Right ventricle myocardium superior (tissue), 1 donor: ENCODE measurements at places on chromosomes 13 and 19. TPM values are rescaled to one million over a fixed set of nuclear protein-coding genes. Genes with fewer than 3 reads are reported as not detected.

DNA sequence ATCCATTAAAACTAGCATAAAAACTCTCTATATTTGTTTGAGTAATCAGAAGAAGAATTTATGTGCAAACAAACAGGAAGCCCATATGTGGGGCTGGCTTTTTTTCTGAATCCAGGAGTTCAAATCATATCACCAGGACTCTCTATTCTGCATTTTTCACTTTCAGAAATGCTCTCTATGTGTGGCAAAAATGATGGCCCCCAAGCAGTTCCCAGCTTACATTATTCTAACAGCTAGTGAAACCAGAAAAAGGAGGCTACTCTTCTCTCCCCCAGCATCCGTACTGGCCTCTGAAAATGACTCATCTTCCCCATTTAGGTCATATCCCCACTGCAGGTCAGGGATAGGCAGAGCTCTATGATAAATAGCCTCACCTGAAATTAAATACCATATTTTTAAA, 20.4 kb downstream of the RBM26 start:
- DNase-seq, result no peak

GRCh38 chr19:3225677-3226093, 1.2 kb downstream of the CELF5 start:
- no peak for DNase-seq

GRCh38 chr13:21676611-21677021, 5.7 kb downstream of the FGF9 start:
- no peak for DNase-seq

GRCh38 chr19:4279530-4280422, 710 bp downstream of the SHD start:
- no peak for DNase-seq

- no peak for DNase-seq
Measured at GRCh38 chr13:98997011-98997730, 19.3 kb upstream of the DOCK9 start.

- no peak for DNase-seq
Measured at GRCh38 chr19:32264568-32264967, 80.8 kb upstream of the ZNF507 start.

The ODAD3 gene
- total RNA-seq, result 0.65 TPM

DNA sequence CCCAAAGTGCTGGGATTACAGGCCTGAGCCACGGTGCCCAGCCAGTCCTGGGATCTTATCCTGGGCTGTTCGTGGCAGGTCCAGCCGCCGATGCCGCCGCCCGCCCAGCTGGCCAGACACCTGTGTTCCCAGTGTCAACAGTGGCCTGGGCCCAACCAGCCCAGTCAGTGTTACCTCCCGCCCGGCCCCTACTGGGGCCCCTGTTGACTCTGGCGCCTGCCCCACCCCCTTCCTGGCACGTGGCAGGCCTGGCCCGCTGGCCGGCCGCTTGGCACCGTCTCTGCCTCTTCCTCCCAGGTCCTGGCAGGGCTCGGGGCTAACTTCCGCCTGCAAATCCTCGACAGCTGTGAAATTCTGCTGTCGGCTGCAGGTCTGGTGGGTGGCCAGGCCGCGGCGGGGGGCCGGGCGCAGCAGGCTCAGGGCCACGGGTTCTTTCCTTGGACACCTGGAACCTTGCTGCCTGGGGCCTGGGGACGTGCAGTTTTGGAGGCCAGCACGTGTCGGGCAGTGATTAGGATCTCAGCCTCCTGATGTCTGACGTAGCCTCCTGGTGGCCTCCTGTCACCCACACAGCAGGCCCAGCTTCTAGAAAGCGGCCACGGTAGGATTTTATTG, 9.1 kb downstream of the ARID3A start:
- DNase-seq, result peak; percentile 93

GRCh38 chr19:40801426-40802299, 2.7 kb downstream of the EGLN2 start:
- no peak for DNase-seq

- no peak for DNase-seq
Measured at GRCh38 chr19:49850221-49850486, 805 bp upstream of the PTOV1 start.

GRCh38 chr19:19213426-19214158, 1.8 kb downstream of the NCAN start:
- no peak for DNase-seq

The SLC8A2 gene
- 0.11 TPM for total RNA-seq

- no peak for DNase-seq
Measured at GRCh38 chr13:74067818-74068217, 66.4 kb downstream of the KLF12 start.

DNA sequence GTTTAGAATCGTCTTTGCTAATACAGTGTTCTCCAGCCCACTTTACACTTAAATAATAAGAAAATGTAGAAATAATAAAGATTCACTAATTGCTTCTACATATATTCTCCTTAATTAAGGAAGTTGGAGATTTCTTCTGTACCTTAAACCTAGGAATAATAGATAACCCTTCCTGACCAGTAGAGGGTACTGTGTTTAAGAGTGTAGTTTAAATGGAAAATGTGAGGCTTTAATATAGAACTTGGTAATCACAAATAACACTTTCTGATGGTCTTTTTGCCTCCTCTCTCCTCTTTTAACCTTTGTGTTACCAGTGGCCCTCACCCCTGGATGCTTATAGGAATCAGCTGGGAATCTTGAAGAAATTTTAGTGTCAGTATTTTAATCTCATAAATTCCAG, 20.7 kb downstream of the POMP start:
- no peak for DNase-seq

The USHBP1 gene
- 7.9 TPM for total RNA-seq

- DNase-seq, result peak; percentile 72
Measured at GRCh38 chr19:47240996-47241918, 10.3 kb upstream of the BBC3 start.

DNA sequence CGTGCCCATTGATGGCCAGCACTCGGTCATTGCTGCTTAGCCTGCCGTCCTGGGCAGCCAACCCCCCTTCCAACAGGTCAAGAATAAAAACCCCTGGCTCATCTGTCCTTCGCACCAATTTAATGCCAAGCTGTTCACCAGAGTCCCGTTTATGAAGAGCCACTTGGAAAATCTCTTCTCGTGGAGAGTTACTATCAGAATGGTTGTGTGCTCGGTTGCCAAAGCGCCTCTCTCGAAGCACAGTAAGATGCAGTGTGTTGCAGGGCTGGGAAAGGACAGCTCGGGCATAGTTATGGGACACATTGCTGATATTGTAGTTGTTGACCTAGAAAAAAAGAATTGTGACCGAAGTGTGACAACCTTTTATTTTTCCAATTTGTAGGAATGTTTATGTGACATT, 57.9 kb downstream of the LNX2 start:
- DNase-seq, result peak; percentile 44

The TEAD2 gene
- 57.9 TPM for total RNA-seq

- DNase-seq, result no peak
Measured at GRCh38 chr13:106527445-106527801, 8.0 kb downstream of the EFNB2 start.

DNA sequence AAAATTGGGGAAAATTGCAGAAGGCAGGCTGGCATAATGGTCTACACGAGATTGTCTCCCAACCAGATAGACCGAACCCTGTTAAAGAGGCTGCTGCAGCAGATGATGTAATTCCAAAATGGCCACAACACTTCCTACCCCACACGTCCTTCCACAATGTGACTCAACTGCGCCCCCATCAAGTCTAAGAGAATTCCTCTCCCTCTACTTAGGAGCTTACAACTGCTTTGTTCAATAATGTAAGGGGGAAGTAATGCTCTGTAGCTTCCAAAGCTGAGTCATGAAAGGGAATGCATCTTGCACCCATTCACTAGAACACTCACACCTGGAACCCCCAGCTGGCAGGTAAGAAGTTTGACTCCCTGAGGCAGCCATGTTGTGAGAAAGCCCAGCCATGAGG, 117.8 kb upstream of the IRS2 start:
- no peak for DNase-seq

The CEBPA gene
- total RNA-seq, result 3.4 TPM

DNA sequence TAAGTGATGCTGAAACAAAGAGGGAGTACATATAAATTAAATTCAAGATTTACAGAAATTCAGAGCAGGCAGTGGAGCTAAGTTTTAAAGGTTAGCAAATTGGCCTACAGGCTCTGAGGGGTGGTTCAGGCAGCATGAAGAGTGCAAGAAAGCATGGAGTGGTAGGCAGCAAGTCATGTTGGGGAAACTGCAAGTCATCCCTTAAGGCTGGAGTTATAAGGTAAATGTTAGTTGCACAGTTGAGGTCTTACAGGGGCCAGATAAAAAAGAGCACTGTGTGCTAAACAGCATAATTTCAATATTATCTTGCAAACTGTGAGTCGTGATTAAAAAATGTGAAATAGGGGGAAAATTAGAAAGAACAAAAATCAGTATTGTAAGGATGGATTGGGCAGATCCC, 106.2 kb downstream of the VWA8 start:
- no peak for DNase-seq

DNA sequence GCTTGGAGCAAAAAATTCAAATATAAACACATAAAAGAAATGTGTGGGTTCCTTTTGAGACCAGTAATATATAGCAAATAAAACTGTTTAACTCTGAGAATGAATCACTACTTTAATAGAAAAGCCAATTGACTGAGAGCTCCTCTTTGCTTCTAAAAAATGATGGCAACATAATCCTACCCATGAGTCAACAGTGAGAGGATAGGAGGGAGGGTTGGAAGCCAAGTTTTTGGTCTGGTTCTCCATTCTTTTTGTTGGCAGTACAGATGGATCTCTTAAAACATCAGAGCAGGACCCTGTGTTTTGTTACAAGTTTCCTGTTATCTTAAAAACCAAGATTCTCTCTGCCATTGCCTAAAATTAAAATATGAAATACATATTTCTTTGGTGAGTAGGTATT, 50.0 kb upstream of the POSTN start:
- DNase-seq, result no peak

GRCh38 chr13:48131533-48131932, 36.6 kb upstream of the MED4 start:
- no peak for DNase-seq

- no peak for DNase-seq
Measured at GRCh38 chr19:5046339-5047039, 77.6 kb downstream of the KDM4B start.

- DNase-seq, result no peak
Measured at GRCh38 chr13:94667190-94667589, 45.2 kb downstream of the SOX21 start.

- no peak for DNase-seq
Measured at GRCh38 chr13:94325650-94326049, 153.8 kb downstream of the DCT start.

The ZNF225 gene
- 3.0 TPM for total RNA-seq

GRCh38 chr19:2332341-2333026, 4.0 kb downstream of the SPPL2B start:
- peak; percentile 58 for DNase-seq

DNA sequence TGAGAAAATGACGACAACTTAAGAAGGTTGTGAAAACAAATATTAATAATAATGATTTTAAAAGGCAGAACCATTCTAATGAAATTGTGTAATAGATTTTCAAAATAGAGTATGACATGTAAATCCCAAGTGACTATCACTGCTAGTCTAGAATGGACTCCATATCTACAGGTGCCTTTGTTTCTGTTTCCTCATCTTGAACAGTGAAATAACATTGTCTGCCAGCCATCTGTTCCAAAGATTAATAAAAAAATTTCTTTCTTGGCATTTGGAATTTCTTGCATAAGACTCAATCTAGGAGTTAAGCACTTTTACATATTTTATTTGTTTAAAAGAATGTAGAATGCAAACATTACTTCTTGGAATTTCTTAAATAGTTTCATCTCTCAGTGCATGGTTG, 520.1 kb upstream of the ARGLU1 start:
- no peak for DNase-seq

The PDE4A gene
- 36.8 TPM for total RNA-seq

DNA sequence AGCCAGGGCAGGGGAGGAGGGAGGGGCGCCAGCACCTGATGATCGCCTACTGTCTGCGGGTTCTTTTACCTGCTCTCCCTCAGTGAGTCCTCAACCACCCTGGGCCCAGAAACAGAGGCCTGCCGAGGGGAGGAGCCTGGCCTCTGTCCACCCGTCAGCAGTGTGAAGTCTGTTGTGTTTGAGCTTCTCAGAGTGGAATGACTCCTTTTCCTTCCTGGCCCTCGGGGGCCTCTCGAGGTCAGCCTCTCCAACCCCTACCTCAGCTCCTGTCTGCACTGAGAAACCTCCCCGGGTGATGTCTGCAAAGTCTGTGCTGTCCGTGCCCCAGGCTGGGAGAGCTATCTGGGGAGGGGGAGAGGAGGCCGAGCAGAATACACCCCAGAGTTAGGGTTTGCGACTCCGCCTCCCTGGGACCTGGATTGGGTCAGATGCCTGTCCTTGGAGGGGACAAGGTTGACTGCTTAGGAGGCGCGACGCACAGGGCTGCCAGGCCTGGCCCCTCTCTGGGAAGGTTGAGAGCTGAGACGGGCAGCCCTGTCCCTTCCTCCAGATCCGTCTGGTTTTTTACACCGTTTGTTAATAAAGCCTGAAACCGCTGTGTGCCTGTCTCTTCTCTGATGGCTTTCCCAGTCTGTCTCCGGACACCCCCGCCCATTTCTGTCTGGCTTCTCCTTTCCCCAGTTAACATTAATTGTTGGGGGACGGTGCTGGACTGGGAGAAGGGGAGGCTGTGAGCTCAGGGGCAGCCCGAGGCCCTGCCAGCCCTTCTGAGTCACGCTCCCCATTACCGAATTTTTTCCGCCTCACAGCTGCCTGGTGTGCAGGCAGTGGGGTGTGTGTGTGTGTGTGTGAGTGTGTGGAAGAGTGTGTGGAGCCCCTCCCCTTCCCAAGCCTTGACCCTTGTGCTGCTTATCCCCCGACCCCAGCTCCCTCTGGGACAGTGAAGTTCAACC, 989 bp upstream of the SSC5D start:
- peak; percentile 75 for DNase-seq

The ZNF69 gene
- 4.7 TPM for total RNA-seq

The UGGT2 gene
- total RNA-seq, result 8.6 TPM

DNA sequence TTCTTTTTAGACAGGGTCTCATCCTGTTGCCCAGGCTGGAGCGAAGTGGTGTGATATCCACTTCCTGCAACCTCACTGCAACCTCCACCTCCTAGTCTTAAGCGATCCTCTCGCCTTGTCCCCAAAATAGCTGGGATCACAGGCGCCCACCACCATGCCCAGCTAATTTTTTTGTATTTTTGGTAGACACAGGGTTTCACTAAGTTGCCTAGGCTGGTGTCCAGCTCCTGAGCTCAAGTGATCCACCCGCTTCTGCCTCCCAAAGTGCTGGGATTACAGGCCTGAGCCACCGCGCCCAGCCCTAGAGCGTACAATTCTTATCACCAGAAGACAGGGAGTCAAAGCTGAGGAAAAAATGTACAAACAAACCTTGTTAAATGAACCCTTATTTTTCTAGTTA, 4.5 kb upstream of the ELOF1 start:
- DNase-seq, result no peak

The CCDC169 gene
- total RNA-seq, result 0.08 TPM
